ENCODE measurements at places on chromosomes 3 and 15. TPM values are rescaled to one million over a fixed set of nuclear protein-coding genes. Genes with fewer than 3 reads are reported as not detected.
A peak's percentile ranks its signal among the peaks of the same experiment; 100 is the strongest.

GRCh38 chr3:184937611-184938010, 125.6 kb downstream of the VPS8 start:
- peak; percentile 99 for DNase-seq

DNA sequence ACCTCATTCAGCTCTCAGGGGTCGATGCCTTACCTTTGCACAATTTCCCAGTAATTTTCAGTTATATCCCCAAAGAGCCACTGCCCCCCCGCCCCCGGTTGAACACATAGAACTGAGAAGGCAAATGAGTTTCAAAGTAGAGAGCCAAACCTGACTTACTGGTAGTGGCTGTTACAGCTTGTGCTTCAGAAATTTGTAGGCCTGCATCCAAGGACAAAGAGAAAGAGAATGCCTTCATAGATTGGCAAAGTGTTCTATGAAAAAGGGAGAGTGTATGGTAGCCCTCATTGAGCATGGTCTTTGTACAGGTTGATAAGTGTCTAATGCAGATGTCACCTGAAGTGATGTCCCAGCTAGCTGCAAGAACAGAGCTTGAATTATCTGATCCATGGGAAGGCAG, 13.9 kb downstream of the SEMA6D start:
- DNase-seq = no peak

- no peak for DNase-seq
These were observed 144.6 kb downstream of the SHOX2 start for GRCh38 chr3:157961665-157962064.

DNA sequence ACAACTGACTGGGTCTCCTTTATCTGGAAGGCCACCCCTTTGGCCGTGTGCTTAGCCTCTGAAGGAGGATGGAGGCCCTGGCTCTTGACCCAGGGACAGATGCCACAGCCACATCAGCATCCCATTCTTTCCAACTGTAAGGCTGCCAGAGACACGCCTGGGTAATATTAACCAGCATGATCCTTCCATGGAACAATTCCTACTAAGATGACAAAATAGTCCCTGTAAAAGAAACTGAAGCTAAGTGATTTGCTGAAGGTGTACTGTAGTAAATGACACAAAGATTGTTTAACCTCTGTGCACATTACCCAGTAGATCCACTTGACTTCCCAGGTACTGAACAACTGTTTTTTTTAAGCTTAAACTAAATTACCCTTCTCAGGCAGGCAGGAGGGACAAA, 352.7 kb downstream of the SLC9A9 start:
- DNase-seq = no peak

DNA sequence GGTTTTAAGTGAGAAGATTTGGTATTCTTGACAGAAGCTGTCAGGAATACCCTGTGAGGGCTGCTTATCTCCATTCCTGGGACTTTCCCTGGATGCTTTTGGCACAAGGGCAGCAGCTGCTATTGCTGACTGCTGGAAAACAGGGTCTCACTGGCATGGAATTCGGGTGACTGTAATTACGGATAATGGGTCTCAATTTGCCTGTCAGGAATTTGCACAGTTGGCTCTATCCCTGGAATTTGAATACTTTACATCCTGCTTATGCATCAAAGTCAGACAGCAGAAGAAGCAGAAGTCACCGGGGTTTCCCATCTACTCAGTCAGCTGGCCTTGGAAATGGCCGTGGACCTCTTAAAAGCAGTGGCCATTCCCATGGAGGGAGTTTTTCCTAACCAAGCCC, 25.9 kb upstream of the AKAP13 start:
- no peak for DNase-seq

The CACNA1D gene
- 5.3 TPM for total RNA-seq

The SLC27A2 gene
- 0.34 TPM for total RNA-seq

Measured in SK-MEL-5 (cell line).